ENCODE measurements at places on chromosomes 4 and X. TPM values are rescaled to one million over a fixed set of nuclear protein-coding genes. Genes with fewer than 3 reads are reported as not detected.

DNA sequence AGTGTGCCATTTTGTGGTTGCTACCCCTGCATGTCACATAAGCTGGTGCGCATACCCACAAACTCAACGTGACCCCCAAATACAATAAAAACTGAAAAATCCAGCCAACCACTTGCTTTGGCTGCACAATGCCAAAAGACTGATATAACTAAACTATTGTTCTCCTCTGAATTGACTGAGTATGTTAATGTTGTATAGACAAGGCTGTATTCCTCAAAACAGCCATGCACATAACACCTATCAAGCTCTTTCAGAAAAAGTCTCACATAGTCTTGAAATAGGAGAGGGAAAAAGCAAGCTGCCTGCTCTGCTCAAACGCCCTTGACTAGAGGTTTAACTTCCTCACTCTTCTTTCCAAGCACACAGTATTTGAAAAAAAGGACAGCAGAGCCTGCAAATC lies 126.4 kb upstream of the NOCT start:
- DNase-seq = no peak

DNA sequence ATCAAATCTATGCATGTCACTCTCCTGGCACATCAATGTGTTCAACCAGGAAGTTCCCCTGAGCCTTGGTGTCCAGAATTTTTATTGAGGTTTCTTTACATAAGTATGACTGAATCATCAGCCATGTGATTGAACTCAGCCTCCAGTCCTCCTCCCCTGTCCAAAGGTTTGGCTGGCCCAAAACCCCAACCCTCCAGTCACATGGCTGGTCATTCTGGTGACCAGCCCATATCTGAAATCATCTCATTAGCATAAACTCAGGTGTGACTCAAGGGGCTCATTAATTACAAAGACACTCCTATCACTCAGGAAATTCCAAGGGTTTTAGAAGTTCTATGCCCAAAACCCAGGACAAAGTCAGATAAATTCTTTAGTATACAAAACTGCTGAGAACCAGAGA lies 20.6 kb upstream of the SUPT20HL2 start:
- DNase-seq = peak; percentile 6

DNA sequence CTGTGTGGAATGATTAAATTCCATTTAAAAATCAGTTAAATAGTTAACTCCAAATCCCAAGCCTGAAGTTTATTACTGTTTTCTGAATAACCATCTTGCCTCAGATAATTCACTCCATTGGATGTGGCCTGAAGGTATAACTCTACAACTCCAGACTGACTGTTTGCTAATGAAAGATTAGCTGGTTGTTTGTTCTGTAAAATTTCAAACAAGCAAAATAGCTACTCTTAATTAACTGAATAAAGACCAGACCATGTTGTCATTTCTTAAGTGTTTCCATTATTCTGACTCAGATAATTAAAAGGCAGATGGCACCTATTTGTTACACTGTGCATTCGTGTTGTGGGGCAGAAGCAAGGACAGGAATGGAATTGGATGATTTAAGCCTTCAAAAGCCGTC lies 78.5 kb upstream of the DDIT4L start:
- no peak for DNase-seq

DNA sequence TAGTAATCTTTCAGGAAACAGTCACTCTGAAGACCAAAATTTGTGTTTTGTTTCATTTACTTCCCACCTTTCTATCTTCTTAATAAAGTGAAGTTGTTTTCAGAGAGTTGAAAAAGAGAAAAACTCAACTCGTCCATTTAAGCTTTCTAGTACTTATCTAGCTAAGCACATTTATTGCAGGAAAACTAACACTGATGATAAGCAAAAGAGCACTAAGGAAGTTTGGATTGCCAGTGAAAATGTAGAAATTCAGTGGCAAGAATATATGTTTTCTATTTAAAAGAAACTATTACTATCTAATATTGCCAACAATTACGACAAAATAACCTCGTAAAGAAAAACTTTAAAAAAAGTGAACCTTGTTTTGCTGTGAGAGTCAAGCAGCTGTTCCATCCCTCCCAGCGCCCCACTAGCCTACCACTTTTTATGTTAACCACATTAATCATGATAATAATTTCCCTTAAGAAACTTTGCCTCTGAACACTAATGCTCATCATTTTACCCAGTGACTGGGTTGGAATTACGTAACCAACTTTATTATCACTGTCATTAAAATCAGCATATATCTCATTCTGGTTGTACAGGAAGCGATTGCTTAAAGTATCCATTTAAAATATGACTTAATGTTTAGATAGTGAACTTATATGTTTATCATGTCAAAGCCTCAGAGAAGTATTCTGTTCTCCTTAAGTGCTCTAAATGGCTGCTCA lies 24.8 kb downstream of the SPRY1 start:
- no peak for DNase-seq

- DNase-seq = no peak
These were observed 22.3 kb upstream of the RASGEF1B start for GRCh38 chr4:81494031-81494431.

DNA sequence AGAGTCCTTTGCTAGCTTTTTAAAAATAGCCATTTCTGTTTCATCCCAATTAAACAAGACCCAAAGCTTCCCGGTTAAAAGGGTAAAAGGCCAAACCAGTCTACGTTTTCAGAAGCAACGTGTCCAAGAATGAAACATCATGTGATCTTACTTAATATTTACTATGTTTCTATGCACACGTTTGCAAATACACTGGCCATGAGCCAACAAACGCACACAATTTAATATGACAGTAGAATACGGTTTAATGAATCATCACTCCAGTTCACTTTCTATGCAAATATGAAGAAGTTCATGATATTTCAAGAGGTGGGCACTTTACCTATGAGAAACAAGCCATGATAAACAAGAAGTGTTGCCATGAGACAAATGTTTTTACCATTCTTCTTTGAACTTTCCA lies 4.3 kb downstream of the NR0B1 start:
- no peak for DNase-seq

GRCh38 chr4:5052726-5053425 lies 1.6 kb downstream of the STK32B start:
- no peak for DNase-seq

- no peak for DNase-seq
These were observed 19.3 kb downstream of the ZFX start for GRCh38 chrX:24168807-24169206.

DNA sequence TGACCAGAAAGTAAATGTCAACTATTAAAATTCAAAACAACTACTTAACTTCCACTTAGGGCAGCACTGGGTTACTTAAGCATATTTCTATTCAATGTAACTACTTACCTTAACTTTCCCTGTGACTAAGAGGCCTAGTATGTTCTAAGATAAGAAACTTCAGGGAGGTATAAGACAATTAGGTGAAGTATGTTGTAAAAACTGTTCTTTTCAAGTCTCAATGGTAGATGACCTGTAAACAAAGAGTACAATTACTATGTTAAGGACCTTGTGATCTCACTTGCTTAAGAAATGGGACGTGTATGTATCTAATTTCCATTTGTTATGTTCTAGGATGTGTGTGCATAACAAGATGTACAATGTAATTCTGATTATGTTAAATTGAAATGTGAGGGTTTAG lies 960.5 kb downstream of the CCSER1 start:
- DNase-seq = no peak

GRCh38 chr4:6327220-6327917 lies 57.7 kb downstream of the WFS1 start:
- DNase-seq = peak; percentile 54

FGFBP2 gene
- 0.20 TPM for total RNA-seq

DCAF16 gene
- 23.5 TPM for total RNA-seq

Measured in RPMI7951 (cell line).